ENCODE measurements at places on chromosomes 2 and 18.

- peak; percentile 85 for DNase-seq
Observed at GRCh38 chr2:199985625-199986207, 30.3 kb downstream of the MAIP1 start.

GRCh38 chr2:38829971-38830370 lies 45.8 kb downstream of the DHX57 start:
- no peak for DNase-seq

DNA sequence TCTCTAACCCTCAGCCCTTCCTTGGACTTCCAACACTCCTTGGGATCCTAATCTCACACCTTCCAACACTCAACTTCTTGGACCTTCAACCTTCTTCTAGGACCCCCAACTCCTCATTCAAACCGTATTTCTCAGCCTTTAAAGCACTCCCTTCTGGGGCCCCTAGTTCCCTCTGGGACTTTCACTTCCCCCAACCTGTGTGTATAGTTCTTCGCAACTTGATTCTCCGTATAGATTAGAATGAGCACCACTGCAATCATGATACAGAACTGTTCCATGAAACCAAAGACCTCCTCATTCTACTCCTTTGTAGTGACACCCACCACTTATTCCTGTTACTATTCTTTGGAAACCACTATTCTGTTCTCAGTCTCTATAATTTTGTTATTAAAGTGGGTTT lies 62.0 kb upstream of the NFU1 start:
- no peak for DNase-seq

GRCh38 chr18:25176518-25177042 lies 175.4 kb downstream of the ZNF521 start:
- no peak for DNase-seq

GRCh38 chr2:160794926-160795325 lies 301.3 kb upstream of the RBMS1 start:
- no peak for DNase-seq

- DNase-seq: no peak
Observed at GRCh38 chr2:119029297-119029696, 87.3 kb downstream of the MARCO start.
